ENCODE measurements at places on chromosomes 13 and 19. TPM values are rescaled to one million over a fixed set of nuclear protein-coding genes. Genes with fewer than 3 reads are reported as not detected.

Gene C19orf73
- total RNA-seq = not detected

Gene IL17D
- 2.2 TPM for total RNA-seq

Gene ZNF543
- 5.3 TPM for total RNA-seq

Gene SBSN
- not detected for total RNA-seq

Gene ZNF492
- total RNA-seq = 0.29 TPM

Gene LILRA2
- 10.0 TPM for total RNA-seq

Gene PTH2
- total RNA-seq = not detected

Gene KCNJ14
- 1.0 TPM for total RNA-seq

Gene NLRP4
- not detected for total RNA-seq
